CD4-positive, alpha-beta T cell treated with Interleukin-4 for 1 hour (primary cell): ENCODE measurements at places on chromosomes 11 and 22.
A peak's percentile ranks its signal among the peaks of the same experiment; 100 is the strongest.

DNA sequence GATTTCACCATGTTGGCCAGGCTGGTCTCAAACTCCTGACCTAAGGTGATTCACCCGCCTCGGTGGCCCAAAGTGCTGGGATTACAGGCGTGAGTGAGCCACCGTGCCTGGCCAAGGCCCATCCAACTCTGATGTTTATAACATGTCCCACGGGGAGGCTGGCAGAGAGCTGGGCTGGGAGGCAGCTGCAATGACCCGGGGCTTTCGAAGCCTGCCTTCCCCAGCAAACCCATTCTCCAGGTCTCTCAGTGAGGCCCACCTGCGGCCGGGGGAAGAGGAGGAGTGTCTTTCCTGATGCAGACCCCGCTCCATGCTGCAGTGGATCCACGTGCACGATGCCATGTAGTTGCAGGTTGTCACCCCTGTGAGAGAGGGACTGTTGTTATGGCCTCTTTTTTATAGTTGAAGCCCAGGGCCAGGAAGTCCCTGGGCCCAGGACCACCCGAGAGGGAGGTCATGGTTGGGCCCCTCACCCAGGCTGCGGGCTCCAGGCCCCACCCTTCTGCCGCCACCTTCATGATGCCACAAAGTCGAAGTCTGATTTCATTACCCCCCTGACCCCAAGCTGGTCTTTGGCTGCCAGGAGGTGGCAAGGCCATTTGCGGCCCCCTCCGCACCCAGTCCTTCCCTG, 38.3 kb downstream of the KCNJ4 start:
- no peak for DNase-seq

DNA sequence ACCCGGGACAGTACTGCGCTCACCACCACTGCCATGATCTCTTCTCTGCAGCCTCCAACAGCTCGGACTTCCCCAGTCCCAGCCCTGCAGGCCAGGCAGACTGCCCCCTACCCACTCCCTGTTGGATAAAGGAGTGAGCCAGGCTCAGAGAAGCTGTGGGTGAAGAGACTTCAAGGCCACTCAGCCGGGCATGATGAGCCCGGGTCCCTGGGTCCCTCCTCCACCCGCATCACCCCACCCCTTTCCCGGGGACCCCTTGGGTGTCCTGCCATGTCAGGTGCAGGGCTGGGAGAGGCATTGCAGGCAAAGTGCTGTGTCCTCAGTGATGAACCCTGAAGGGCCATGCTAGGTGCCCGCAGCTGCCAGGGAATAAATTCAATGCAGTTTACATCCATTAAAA, 14.5 kb downstream of the LSP1 start:
- DNase-seq, result no peak

- DNase-seq, result peak; percentile 72
Observed at GRCh38 chr11:14237444-14237961, 121.5 kb downstream of the RRAS2 start.

DNA sequence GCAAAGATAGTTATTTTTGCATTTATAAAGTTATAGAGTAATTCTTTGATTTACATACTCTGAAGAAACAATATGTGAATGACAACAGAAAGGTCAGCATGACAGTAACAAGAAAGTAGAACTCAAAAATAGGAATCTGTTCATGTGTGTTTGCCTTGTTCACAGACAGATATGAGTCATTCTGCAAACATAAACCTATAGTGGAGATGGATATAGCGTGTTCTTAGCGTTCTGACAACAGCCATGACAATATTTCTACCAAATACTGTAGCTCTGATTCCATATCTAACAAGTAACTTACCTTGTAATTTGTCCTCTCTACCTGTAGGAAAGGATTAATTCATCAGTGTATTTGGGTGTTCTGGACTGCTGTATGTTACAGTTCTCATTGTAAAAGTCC, 208.5 kb upstream of the MTMR2 start:
- no peak for DNase-seq

DNA sequence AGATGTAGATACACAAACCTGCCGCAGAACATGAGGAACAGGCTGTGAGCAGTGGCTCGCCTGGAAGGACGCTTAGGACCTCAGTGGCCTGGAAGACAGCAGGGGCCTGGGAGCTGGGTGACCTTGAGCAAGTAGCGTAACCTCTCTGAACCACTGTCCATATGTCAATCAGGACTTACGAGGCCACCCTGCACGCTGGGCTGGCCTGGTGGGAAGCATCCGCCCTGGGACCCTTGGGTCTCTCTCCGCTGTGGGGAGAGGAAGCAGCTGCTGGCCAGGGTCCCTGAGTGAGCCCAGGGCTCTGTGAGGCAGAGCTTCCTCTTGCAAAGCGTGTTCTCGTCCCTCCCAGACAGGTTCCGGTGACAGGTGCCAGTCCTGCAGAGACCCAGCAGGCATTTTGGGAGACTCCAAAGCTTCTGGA, 14.0 kb upstream of the EHD1 start:
- DNase-seq, result no peak

DNA sequence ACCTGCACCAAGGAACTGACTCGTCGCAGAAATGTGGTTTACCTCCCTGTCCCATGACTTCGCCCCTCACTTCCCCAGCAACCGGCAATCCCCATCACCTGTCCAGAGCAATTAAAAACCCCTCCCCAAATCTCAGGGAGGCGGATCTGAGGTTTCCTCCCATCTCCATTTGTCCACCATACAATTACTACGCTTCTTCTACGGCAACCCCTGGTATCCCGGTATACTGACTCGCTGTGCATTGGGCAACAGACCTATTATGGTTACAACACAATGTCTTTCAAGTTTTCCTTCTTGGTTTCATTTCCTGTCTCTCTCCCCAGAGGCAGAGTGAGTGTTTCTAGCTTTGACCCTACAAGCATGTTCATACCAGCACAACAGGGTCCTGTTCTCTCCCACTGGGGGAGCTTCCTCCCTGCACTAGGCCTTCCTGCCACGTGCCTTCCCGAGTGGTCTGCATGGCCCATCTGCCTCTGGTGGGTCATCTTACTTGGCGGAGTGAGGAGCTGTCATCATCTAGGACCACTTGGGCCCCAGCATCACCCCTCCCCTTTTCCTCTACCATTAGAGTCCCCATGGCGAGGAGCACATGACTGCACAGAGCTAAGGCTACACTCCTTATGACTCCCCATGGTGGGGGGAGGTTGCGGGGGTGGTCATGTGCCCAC, 30.3 kb upstream of the NAP1L4 start:
- DNase-seq, result no peak

- no peak for DNase-seq
Observed at GRCh38 chr11:75100314-75100713, 3.6 kb upstream of the OR2AT4 start.

- DNase-seq, result peak; percentile 58
Observed at GRCh38 chr11:72676861-72677341, 2.7 kb upstream of the PDE2A start.

GRCh38 chr11:17391493-17392355, 3.3 kb upstream of the KCNJ11 start:
- no peak for DNase-seq

- DNase-seq, result peak; percentile 36
Observed at GRCh38 chr11:76339221-76339620, 41.7 kb downstream of the THAP12 start.

DNA sequence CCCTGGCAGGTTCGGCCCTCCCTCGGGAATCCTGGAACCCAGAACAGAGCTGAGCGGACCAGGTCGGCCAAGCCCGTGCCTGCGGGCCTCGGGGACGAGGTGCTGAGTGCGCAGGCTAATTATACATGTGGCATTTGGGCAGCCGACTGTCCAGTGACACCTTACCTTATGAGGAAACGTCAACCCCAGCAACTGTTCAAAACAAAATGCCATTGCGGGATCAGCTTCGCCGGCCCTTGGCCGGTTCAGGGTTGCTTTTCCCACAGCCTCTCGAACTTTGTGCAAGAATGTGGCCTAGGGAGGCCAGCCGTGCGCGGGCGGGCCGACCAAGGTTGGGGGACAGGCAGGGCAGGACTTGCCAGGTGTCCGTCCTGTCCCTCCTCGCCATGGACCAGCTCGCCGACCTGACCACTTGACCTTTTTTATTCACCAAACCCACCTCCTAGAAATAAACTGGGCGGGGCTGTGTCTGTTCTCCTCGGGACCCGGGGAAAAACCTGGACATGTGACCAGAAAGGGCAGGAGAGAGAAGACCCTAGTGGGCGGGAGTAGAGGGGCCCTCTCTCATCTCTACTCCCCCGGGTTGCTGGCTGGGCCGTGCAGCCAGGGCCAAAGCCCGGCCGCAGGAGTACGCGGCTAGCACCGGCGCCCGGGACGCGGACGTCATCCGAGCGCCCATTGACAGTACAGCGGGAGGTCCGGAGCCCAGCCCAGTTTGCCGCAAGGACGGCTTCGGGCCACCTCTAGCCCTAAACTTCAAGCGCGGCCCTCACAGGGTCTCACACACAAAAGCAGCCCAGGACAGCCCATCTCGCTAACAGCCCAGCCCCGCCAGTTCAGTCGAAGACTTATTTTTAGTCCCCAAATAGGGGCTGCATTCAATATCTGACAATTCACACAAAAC, 134.3 kb upstream of the C11orf58 start:
- no peak for DNase-seq

GRCh38 chr11:59198726-59199125, 14.0 kb downstream of the MPEG1 start:
- no peak for DNase-seq

GRCh38 chr11:70551351-70552166, 153.2 kb downstream of the CTTN start:
- DNase-seq, result no peak

- DNase-seq, result no peak
Observed at GRCh38 chr11:121717296-121717695, 264.5 kb upstream of the SORL1-AS1 start.

- DNase-seq, result no peak
Observed at GRCh38 chr11:108931168-108931567, 266.3 kb downstream of the DDX10 start.

GRCh38 chr11:45187375-45187774, 40.9 kb downstream of the PRDM11 start:
- DNase-seq, result no peak

DNA sequence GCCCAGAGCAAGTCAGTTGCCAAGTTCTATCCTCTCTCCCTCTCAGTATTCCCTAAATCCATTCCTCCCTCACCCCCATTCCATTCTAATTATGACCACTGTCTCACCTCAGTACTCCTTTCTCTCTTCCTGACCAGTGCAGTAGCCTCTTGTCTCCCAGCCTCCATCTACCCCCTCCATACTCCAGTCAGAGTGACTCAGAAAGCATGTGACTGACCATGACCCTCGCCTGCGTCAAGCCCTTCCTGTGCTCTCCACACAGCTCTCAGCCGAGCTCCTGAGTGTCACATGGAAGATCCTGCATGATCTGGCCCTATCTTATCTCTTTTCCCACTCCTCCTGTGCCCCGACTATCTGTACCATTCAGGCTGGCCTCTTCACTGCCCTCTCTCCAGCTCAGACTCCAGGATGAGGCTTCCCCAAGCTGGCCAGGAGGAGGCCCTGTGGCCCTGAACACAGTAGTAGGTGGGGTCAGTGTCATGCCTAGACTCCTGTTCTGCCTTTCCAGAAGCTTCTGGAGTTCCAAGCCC, 42.6 kb downstream of the NEU3 start:
- no peak for DNase-seq

DNA sequence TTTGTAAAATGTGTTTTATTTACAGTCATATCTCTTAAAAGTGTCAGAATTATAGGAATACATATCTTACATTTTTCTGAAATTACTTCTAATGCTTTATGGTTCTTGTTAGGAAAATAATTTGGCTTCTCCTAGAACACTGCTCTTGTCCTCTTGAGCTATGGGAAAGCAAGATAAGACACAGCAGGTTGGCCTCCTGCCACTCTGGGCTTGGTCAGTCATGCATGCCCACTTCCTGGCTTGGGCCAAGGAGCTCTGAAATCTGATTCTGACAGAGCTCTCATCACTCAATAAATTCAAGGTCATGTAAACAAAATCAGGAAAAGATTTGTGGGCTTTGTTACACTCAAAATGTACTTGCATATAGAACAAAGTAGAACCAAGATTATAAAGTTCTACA, 1036.0 kb downstream of the OPCML start:
- no peak for DNase-seq

- DNase-seq, result no peak
Observed at GRCh38 chr11:120122924-120123683, 14.8 kb downstream of the TRIM29 start.

DNA sequence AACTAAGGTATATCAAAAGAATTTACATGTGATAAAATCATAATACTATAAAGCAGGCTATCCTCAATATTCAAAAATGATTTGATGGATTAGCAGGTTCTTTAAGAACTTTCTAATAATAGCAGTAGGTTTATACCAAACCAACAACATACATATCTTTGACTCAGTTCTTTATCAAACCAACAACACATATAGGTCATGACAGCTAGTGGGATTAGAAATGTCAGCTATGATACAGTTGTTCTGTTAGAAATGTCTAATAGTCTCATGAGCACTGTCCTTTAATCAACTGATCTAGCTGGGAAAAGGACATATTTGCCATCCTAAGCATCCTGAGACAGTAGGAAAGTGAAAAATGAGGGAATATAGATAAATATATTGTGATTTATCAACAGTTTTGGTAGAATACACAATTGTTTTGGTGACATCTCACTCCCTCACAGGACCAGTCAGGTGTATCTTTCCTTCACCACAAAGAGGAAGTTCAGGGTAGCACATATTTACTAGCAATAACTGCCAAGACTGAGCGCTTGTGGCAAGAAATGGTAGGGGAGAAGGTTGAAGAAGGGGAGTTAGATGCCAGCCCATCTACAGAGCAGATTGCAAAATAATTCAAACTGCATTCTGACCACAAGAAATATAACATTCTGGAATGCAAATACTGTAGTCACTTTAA, 90.8 kb upstream of the APOA1 start:
- DNase-seq, result peak; percentile 69

GRCh38 chr11:70082829-70083228, 4.7 kb downstream of the ANO1 start:
- DNase-seq, result no peak

GRCh38 chr22:45814198-45814597, 142.6 kb downstream of the ATXN10 start:
- DNase-seq, result no peak

GRCh38 chr22:36816636-36817524, at the start of gene PVALB:
Gene PVALB (minus strand): TSS chr22:36817035. CDS start chr22:36817005, 30 bp downstream.
- no peak for DNase-seq

GRCh38 chr11:75413864-75414263, 14.5 kb downstream of the RPS3 start:
- no peak for DNase-seq

GRCh38 chr22:45905924-45906865, 70.8 kb downstream of the WNT7B start:
- DNase-seq, result no peak

DNA sequence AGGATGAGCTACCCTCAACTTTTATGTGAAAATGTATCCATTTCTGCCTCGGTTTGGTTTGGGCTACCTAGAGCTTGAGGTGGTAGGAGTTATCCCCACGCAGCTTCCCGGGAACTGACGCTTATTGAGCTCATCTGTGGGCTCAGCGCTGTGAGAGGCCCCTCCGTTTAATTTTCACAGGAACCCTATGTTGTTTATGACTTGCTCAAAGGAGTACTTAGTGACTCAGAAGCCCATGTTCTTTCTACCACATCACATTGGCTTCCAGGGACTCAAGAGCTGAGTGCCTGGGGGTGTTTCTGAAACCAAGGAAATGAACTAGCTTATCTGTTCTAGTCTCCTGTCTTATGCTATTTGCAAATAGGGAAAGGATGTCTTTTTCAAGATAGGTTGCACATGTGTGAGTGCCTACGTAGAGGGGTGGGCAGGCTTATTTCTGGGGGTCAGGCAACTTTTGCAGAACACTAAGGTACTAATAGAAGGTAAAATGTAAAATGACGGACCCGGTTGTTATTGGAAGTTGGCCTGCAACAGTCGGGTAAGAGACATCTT, 40.5 kb downstream of the MICAL2 start:
- DNase-seq, result no peak

GRCh38 chr11:7418906-7419305, 66.4 kb upstream of the OLFML1 start:
- no peak for DNase-seq
